ENCODE measurements at places on chromosomes 13 and 19. TPM values are rescaled to one million over a fixed set of nuclear protein-coding genes. Genes with fewer than 3 reads are reported as not detected.

Gene FPR3
- total RNA-seq: 7.0 TPM

Gene ZNF667
- not detected for total RNA-seq

Gene ZNF726
- total RNA-seq: 3.5 TPM

Gene CEACAM16
- total RNA-seq: not detected

Gene GET3
- total RNA-seq: 27.2 TPM

Gene PSG7
- not detected for total RNA-seq

Gene OR7D2
- 11.0 TPM for total RNA-seq

Gene ANKLE1
- not detected for total RNA-seq

Gene MED25
- 34.8 TPM for total RNA-seq

Gene ETV2
- total RNA-seq: not detected

Gene CYP4F8
- not detected for total RNA-seq

Gene ATP7B
- total RNA-seq: 7.7 TPM

Gene ZNF154
- not detected for total RNA-seq

Gene RNF6
- 12.2 TPM for total RNA-seq

Gene DCLK1
- total RNA-seq: 36.7 TPM

Gene MEIS3
- 18.2 TPM for total RNA-seq

Gene GDF15
- 46.9 TPM for total RNA-seq

Gene KLK4
- not detected for total RNA-seq

Gene IGFL4
- not detected for total RNA-seq
